Neuronal stem cell (in vitro differentiated cells): ENCODE measurements at places on chromosomes 4 and X.

GRCh38 chr4:150515135-150515534 lies 66.8 kb upstream of the MAB21L2 start:
- H3K27me3 ChIP-seq: no peaks in the 10 kb centered on the region
- H3K27ac ChIP-seq: no peak overlapping the region
- DNase-seq: no peak
- no peaks in the 10 kb centered on the region for H3K36me3 ChIP-seq
- H3K4me1 ChIP-seq: peaks cover 3% of the 10 kb centered on the region
- no peak overlapping the region for H3K4me3 ChIP-seq

DNA sequence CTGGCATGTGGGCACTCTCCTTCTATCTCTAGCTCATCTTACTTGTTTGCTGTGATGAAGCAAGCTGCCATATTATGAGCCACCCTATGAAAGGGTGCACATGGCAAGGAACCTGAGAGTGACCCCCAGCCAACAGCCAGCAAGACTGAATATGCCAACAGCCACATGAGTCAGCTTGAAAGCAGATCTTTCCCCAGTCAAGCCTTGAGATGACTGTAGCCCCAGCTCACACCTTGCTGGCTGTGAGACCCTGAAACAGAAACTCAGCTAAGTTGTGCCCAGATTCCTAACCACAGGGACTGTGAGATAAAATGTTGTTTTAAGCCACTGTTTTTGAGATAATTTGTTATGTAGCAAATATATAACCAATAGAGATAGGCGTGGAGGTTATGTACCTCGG lies 36.2 kb downstream of the KDM5C start:
- H3K4me3 ChIP-seq: no peak overlapping the region
- no peak for DNase-seq

DNA sequence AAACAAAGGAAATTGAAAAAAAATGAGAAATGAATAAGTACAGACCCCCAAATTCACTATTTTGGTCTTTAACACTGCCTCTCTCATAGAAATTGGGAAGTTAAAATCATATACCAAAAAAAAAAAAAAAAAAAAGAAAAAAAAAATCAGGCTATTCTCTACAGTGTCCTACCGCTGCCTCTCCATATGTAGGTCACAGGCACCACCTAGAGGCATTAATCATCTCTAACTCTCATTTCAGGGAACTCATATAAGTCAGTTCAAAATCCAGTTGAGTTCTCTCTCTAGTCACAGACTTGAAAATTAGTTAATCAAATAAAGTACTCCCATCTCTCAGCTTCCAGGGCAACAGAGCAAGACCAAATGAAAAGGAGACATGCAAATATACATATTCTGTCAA lies 47.9 kb downstream of the COX18 start:
- no peak overlapping the region for H3K27ac ChIP-seq
- no peaks in the 10 kb centered on the region for H3K4me1 ChIP-seq
- H3K27me3 ChIP-seq: no peaks in the 10 kb centered on the region
- H3K36me3 ChIP-seq: no peaks in the 10 kb centered on the region
- no peak overlapping the region for H3K4me3 ChIP-seq
- DNase-seq: no peak

DNA sequence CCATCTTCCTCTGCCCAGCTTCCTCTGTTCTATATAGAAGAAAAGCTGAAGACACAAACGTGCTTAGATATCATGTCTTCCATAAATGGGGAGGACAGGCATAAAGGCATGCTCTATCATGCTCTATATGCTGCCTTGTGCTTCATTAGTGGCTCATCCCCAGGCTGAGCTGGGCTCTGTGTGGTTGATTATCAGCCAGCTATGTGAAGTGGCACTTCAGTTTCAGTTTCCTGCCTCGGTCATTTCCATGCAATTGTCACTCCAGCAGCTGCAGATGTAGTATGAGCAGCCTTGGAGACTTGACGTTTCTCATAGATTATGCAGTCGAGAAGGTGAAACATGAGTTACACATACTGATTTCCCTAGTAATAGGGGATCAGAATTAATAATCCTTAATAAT lies 106.2 kb downstream of the SYTL5 start:
- no peaks in the 10 kb centered on the region for H3K4me1 ChIP-seq
- no peak for DNase-seq
- no peaks in the 10 kb centered on the region for H3K27me3 ChIP-seq
- H3K27ac ChIP-seq: no peak overlapping the region

DNA sequence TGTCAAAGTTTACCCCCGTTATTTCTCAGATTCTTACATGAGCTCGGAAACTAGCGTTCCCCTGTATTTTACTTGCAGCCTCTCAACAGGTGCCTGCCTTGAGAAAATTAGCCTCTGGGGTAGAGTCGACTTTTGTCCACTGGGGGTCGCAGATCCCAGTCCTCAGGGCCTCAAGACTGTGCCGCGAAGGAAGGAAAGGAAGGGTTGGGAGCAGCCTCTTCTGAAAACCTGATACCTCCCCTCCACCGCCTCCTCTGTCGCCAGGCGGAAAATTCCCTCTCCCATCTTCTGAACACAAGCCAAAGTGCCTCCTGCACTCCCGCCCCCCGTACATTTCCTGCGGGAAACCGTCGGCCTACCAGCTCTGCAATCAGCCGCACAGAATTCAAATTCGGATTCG lies 44.4 kb upstream of the TMSB15B start:
- peaks cover 2% of the 10 kb centered on the region for H3K36me3 ChIP-seq
- H3K27me3 ChIP-seq: no peaks in the 10 kb centered on the region
- H3K4me3 ChIP-seq: peak overlapping the region; percentile 61
- DNase-seq: peak; percentile 65
- no peaks in the 10 kb centered on the region for H3K4me1 ChIP-seq

GRCh38 chr4:13994016-13994415 lies 366.5 kb upstream of the BOD1L1 start:
- DNase-seq: no peak
- no peak overlapping the region for H3K4me3 ChIP-seq
- no peaks in the 10 kb centered on the region for H3K36me3 ChIP-seq
- H3K27ac ChIP-seq: no peak overlapping the region
- no peaks in the 10 kb centered on the region for H3K4me1 ChIP-seq

DNA sequence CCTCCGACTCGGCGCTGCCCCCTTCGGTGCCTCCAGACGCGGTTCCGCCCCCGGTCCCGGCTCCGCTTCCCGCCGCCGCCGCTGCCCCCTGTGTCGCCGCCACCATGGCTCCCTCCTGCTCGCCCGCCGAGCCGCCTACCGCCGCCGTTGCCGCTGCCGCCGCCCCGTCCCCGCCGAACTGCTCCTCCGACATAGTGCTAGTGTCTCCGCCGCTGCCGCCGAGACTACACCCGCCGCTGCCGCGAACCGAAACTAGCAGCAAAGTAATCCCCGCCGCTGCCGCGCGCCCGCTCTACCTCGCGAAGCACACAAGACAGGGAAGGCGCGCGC lies 340 bp downstream of the HNRNPD start:
- H3K27me3 ChIP-seq: no peaks in the 10 kb centered on the region
- H3K4me3 ChIP-seq: peak overlapping the region; percentile 93
- DNase-seq: no peak
- H3K36me3 ChIP-seq: no peaks in the 10 kb centered on the region

GRCh38 chrX:39492497-39493162 lies 605.1 kb downstream of the BCOR start:
- no peak for DNase-seq
- H3K27me3 ChIP-seq: no peaks in the 10 kb centered on the region
- H3K4me1 ChIP-seq: no peaks in the 10 kb centered on the region
- no peak overlapping the region for H3K27ac ChIP-seq
